ENCODE measurements at places on chromosomes 11 and 22. TPM values are rescaled to one million over a fixed set of nuclear protein-coding genes. Genes with fewer than 3 reads are reported as not detected.
A peak's percentile ranks its signal among the peaks of the same experiment; 100 is the strongest.

- no peaks in the 10 kb centered on the region for H3K36me3 ChIP-seq
- no peak overlapping the region for H3K4me3 ChIP-seq
- no peak overlapping the region for H3K27ac ChIP-seq
- no peaks in the 10 kb centered on the region for H3K4me1 ChIP-seq
- DNase-seq, result no peak
- no peaks in the 10 kb centered on the region for H3K27me3 ChIP-seq
Measured at GRCh38 chr22:29260601-29261315, 7.0 kb downstream of the RHBDD3 start.

DNA sequence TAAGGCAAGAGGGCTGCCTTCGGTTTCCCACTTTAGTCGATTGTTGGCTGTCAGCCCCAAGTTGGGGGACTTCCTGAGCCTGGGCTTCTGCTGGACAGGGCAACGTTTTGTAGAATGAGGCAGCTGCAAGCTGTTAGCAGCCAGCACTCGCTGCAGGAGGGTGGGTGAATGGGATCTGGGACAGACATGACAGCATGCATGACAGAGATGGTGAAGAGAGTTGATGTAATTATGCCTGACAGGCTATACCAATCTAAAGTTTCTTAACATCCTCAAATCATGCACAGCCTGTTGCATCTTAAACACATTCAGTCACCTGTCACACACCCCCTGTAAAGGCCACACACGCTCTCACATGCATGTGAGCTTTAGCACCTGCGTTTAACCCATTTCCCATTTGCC, 49.2 kb downstream of the CWC15 start:
- no peaks in the 10 kb centered on the region for H3K36me3 ChIP-seq
- H3K27ac ChIP-seq, result peak overlapping the region; percentile 23
- peaks cover 50% of the 10 kb centered on the region for H3K4me1 ChIP-seq
- DNase-seq, result no peak
- no peak overlapping the region for H3K4me3 ChIP-seq

DNA sequence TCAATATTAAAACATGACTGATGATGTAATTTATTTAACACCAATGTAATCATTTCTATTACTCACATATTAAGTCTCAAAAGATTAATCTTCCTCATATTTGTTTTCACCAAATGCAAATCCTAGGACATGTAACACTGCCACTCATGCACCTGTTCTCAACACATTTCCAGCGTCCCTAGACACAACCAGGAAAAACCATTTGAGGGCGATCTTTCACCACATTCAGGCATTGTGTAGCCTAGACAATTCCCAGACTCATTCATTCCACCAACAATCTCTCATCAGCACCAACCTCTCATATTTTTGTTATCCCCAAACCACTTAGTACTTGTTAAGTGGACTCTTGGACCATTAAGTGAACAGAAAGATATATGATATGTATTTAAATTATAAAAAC, 66.1 kb downstream of the SLC36A4 start:
- H3K27me3 ChIP-seq, result no peaks in the 10 kb centered on the region
- H3K36me3 ChIP-seq, result no peaks in the 10 kb centered on the region
- no peak overlapping the region for H3K27ac ChIP-seq
- H3K4me3 ChIP-seq, result no peak overlapping the region

GRCh38 chr11:115778928-115779650, 274.9 kb upstream of the CADM1 start:
- no peak for DNase-seq
- no peak overlapping the region for H3K27ac ChIP-seq
- no peaks in the 10 kb centered on the region for H3K36me3 ChIP-seq
- H3K4me1 ChIP-seq, result no peaks in the 10 kb centered on the region
- H3K27me3 ChIP-seq, result no peaks in the 10 kb centered on the region
- no peak overlapping the region for H3K4me3 ChIP-seq

DNA sequence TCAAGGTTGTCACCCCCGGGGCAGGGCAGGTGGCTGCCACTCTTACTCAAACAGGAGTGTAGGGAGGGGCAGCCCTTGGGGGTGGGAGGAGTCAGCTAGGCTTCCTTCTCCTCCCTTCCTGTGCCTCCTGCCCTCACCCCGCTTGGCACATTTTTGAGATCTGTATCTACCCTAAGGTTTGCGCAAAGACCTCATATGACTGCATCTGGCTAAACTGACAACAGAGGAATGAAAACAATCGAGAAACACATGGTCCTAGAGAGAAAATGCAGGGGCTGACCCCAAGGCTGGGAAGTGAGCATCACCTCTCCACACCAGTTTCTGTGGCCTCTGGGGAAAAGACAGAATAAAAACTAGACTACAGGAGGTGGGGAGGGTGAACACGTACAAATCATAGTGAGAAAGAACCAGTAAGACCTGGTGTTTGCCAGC, 28.1 kb downstream of the IGSF9B start:
- H3K36me3 ChIP-seq, result peaks cover 15% of the 10 kb centered on the region
- H3K4me3 ChIP-seq, result no peak overlapping the region
- DNase-seq, result peak; percentile 55
- H3K27me3 ChIP-seq, result no peaks in the 10 kb centered on the region
- peaks cover 28% of the 10 kb centered on the region for H3K4me1 ChIP-seq
- peak overlapping the region; percentile 44 for H3K27ac ChIP-seq

GRCh38 chr22:36658900-36659299, 44.7 kb downstream of the CACNG2 start:
- H3K27ac ChIP-seq, result no peak overlapping the region
- H3K4me1 ChIP-seq, result no peaks in the 10 kb centered on the region
- no peak for DNase-seq
- H3K4me3 ChIP-seq, result no peak overlapping the region
- H3K27me3 ChIP-seq, result no peaks in the 10 kb centered on the region

DNA sequence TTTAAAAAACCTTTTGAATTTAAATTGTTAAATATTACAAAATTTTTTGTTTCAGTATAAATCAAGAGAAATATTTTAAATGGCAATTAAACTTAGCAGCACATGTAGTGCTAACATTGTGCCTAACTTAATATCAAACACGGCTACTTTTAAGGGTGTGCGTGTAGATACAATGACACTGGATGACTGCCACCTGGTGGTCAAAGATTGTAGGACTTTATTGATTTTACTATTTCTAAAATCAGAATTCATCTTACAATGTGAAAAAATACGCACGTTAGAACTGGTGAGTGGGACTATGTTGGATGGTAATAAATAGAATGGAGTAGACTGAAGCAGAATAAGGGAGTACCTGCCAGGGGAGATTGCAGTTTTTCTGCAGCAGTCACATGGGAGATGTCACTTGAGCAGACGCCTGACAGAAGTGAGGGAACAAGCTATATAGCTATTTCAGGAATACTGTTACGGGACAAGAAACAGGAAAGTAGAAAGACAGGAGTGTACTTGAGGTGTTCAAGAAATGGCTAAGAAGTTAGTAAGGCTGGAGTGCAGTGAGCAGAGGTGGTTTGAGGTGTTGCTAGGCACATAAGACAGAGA, 52.9 kb downstream of the UVRAG start:
- no peaks in the 10 kb centered on the region for H3K27me3 ChIP-seq
- H3K4me3 ChIP-seq, result no peak overlapping the region
- DNase-seq, result peak; percentile 47
- H3K4me1 ChIP-seq, result no peaks in the 10 kb centered on the region

GRCh38 chr22:39724390-39724789, 153.8 kb downstream of the CACNA1I start:
- no peaks in the 10 kb centered on the region for H3K27me3 ChIP-seq
- H3K4me1 ChIP-seq, result no peaks in the 10 kb centered on the region

CDC42BPG gene
- 6.2 TPM for total RNA-seq

DNA sequence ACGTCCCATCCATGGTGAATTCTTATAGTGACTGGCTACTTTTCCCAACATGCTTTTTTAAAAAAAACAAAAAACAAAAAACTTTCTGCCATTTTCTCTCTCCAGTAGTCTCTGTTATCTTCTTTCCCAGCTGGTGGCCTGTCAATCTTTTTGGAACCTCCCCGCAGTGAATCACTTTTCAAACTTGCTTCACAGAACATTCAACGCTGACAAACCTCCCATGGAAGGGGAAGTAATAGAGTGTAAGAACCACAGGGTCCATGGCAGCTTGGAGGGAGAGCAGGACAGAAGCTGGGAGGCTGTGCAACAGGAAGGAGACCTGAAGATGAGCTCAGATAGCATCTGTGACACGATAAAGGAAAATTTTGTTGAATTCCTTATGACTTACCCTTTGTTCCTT, 9.8 kb upstream of the CECR2 start:
- no peak for DNase-seq
- H3K4me3 ChIP-seq, result no peak overlapping the region
- H3K4me1 ChIP-seq, result no peaks in the 10 kb centered on the region
- peaks cover 2% of the 10 kb centered on the region for H3K27me3 ChIP-seq
- H3K36me3 ChIP-seq, result no peaks in the 10 kb centered on the region

DNA sequence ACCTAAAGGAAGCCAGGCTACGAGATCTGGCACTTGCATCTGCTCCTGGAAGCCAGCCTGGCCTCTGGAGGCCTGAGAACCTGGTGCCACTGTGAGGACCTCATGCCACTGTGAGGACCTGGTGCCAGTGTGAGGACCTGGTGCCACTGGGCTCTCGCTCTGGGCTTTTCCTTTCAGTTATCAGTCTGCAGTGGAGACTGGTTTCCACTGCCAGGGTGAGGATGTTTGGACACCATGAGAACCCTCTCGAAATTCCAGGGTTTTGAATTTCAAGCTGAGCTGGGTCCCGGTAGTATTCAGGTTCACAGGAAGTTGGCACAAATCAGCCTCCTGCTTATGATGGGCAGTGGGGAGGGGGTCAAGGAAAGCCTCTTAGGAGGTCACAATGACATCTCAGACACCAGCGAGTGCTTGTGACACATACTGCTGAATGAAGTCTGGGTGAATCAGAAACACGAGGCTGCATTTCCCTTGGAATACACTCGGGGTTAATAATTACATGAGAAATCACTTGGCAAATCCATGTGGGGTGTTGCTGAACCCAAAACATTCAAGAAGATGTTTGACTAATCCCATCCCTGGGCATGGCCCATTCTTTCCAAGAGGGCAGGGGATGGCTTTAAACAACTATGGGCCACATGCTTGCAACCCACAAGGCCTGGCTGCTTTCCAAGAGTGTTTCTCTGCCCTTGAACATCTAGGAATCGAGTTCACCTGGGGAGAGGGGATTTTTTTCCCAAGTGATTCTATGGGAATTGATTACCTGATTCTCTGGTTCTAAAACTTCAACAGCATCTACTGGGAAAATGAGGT, 60.2 kb downstream of the LINC01488 start:
- H3K36me3 ChIP-seq, result no peaks in the 10 kb centered on the region
- no peak overlapping the region for H3K27ac ChIP-seq
- DNase-seq, result no peak
- H3K4me1 ChIP-seq, result peaks cover 6% of the 10 kb centered on the region
- no peaks in the 10 kb centered on the region for H3K27me3 ChIP-seq

CHEK2 gene
- 9.2 TPM for total RNA-seq

- H3K4me3 ChIP-seq, result no peak overlapping the region
- H3K27me3 ChIP-seq, result no peaks in the 10 kb centered on the region
- no peak for DNase-seq
- no peak overlapping the region for H3K27ac ChIP-seq
Measured at GRCh38 chr11:36374726-36375125, 78.6 kb downstream of the PRR5L start.

RIMBP3C gene
- total RNA-seq, result 4.9 TPM

DNA sequence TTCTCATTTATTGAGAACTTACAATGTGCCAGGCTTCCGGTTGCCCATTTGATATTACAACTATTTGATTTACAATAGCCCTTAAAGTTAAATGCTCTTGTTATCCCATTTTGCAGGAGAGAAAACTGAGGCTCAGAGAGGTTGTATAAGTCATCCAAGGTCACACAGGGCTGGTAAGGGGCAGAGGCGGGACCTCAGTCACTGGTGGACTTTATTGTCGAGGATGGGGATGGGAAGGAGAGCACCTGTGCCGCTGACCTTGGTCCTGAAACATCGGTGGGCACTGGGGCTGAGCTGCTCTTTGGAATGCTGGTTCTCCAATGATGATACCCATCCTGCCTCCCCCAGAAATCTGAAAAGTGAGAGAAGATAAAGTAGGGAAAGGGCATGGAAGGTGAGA, 265.4 kb downstream of the MIAT start:
- H3K36me3 ChIP-seq, result no peaks in the 10 kb centered on the region
- no peak for DNase-seq
- H3K27me3 ChIP-seq, result no peaks in the 10 kb centered on the region
- no peak overlapping the region for H3K4me3 ChIP-seq

- H3K27me3 ChIP-seq, result no peaks in the 10 kb centered on the region
- no peak for DNase-seq
- H3K27ac ChIP-seq, result no peak overlapping the region
- H3K4me1 ChIP-seq, result no peaks in the 10 kb centered on the region
- peaks cover 16% of the 10 kb centered on the region for H3K36me3 ChIP-seq
- H3K4me3 ChIP-seq, result no peak overlapping the region
Measured at GRCh38 chr11:68264741-68265540, 6.8 kb downstream of the C11orf24 start.

- peaks cover 10% of the 10 kb centered on the region for H3K27me3 ChIP-seq
- DNase-seq, result no peak
- no peak overlapping the region for H3K27ac ChIP-seq
- H3K36me3 ChIP-seq, result no peaks in the 10 kb centered on the region
- no peak overlapping the region for H3K4me3 ChIP-seq
Measured at GRCh38 chr11:2860636-2861035, 24.9 kb downstream of the CDKN1C start.

SPTBN2 gene
- not detected for total RNA-seq

DNA sequence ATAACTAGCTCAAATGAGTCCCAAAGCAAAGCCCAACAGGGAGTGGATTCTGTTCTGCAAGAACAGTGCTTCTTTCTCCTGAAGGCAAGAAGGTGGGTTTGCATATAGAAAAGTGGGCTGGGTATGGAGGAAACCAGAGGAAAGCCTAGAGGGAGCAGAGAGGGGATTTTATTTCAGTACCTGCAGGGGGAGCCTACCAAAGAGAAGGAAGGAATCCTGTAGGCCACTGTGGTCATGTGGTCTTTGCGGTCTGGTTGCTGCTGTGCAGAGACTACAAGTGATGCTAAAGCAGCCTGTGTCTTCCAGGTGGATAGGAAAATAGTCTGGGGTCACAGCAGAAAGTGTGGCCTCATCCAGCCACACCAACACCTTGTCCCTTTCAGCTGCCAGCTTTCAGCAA, 33.2 kb upstream of the ZBTB16 start:
- peaks cover 5% of the 10 kb centered on the region for H3K4me1 ChIP-seq
- H3K36me3 ChIP-seq, result no peaks in the 10 kb centered on the region
- DNase-seq, result peak; percentile 8
- H3K27ac ChIP-seq, result no peak overlapping the region

DNA sequence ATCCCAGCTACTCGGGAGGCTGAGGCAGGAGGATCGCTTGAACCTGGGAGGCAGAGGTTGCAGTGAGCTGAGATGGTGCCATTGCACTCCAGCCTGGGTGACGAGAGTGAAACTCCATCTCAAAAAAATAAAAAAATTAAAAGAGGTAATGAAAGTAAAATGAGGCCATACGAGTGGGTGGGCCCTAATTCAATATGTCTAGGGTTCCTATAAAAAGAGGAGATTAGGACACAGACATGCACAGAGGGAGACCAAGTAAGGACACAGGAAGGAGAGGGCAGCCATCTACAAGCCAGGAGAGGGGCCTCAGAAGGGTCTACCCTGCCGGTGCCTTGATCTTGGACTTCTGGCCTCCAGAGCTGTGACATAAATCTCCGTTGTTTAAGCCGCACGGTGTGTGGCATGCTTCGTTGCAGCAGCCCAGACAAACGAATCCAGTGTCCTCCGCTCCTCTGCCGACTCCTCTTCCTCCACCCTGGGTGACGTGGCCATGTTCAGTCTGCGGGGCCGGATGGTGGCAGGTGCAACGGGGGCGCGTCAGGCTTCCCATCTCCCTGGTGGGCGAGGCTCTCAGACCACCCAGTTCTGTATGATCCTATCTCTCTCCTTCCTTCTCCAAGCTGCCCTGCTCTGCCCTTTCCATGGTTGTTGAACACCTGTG, 51.6 kb upstream of the PARVG start:
- H3K27ac ChIP-seq, result no peak overlapping the region
- H3K4me1 ChIP-seq, result no peaks in the 10 kb centered on the region
- H3K36me3 ChIP-seq, result no peaks in the 10 kb centered on the region

GRCh38 chr11:83195143-83195466, 1.6 kb downstream of the ANKRD42 start:
- no peaks in the 10 kb centered on the region for H3K27me3 ChIP-seq
- peak; percentile 11 for DNase-seq
- peaks cover 8% of the 10 kb centered on the region for H3K36me3 ChIP-seq
